ENCODE measurements at places on chromosomes 11 and 22.
A peak's percentile ranks its signal among the peaks of the same experiment; 100 is the strongest.

DNA sequence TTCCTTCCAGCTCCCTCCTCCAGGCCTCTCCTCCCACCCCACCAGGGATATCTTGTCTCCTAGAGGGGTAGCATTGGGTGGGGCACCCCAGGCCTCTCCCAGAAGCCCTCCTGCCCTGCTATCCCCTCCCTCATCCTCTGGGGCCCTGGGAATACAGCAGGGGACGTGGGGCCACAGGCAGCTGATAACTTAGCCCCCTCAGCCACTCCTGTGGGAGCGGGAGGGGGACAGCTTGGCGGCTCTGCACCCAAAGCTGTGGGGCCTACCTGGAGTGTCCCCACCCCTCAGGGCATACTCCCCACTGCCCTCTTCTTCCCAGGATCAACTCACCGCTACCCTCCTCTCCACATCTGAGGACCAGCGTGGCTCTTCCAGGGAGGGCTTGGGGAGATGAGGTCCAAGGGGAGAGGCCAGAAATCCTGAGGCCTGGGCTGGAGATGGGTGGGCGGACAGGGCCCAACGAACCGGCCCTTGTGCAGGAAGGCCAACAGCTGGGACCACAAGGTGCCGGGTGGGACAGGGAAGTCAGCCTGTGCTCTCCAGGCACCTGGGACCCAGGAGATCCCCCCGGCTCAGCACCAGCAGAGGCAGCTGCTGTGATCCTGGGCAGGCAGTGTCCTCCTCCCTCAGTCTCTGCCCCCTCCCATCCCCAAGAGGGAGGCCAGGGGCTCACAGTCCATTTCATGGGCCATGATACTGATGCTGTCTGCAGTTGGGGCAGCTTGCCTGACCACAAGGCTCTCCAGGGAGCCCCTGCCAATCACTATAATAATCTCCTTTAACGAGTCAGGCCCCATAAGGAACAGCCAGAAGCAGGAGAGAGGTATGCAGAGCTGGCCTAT lies 23.2 kb downstream of the NEAT1 start:
- peak; percentile 55 for DNase-seq

GRCh38 chr11:124920870-124921609 lies 2.0 kb downstream of the HEPN1 start:
- peak; percentile 93 for DNase-seq

DNA sequence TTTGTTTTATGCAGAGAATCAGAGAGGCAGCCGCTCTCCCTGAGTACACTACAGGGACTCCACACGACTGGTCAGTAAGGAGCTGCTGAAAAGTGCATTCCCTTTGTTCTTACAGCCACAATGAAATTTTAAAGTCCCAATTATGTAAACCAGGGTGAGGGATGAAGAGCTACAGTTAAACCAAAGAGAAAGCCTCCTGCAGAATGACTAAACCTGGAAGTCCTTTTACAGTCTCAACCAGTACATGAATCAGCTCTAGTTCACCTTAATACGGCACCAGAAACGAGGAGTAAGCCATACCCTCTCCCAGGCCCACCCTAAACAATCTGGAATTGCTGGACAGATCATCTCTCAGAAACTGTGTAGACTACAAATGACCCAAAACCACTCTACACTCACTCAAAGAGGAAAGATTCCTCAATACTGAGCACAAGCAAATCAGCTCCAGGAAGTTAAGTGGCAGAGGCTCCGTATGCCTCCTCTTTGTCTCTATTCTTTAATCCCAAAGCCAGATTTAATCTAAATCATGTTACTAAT lies 113.1 kb downstream of the RBFOX2 start:
- no peak for DNase-seq

- DNase-seq: no peak
These were observed 24.7 kb downstream of the RCOR2 start for GRCh38 chr11:63892228-63892627.

- DNase-seq: peak; percentile 94
These were observed at the start of gene RAB38 for GRCh38 chr11:88174709-88175568. TSS of gene RAB38 (minus strand) at chr11:88175443. CDS start at chr11:88175384, 59 bp downstream.

- DNase-seq: peak; percentile 90
These were observed 76.1 kb upstream of the PAX6 start for GRCh38 chr11:31887180-31887579.

GRCh38 chr11:66050581-66051231 lies 1.5 kb upstream of the SF3B2 start:
- peak; percentile 63 for DNase-seq

GRCh38 chr22:35740616-35741015 lies 22.9 kb downstream of the APOL5 start:
- no peak for DNase-seq

DNA sequence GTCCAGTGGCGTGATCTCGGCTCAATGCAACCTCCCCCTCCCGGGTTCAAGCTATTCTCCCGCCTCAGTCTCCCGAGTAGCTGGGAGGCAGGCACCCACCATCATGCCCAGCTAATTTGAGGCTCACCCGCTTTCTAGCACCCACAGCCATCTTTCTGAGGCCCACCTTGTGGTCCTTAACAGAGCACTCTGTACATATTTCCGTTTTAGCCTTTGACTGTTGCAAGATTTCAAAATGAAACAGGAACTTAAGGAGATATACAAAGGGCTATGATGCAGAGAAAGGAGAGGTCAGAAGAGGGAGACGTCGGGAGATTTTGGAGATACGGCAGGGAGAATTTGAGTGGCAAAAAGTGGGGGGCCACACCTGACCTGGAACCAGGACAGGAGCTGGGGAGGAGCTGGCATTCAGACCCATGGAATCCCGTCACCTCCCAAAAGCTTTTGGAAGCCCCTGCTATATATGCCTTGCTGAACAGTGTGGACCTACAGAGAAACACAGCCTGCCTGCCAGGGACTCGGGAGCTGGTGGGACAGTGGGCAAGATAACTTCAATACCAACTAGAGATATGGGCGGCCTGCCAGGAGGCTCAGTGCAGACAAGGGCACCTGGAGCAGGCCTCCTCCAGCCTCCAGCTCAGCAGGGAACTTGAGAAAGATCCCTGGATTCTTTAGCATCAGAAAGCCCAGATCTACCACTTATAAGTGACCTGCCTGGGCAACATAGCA lies 8.0 kb upstream of the CLCF1 start:
- DNase-seq: no peak

GRCh38 chr11:110538154-110538553 lies 108.4 kb downstream of the FDX1 start:
- DNase-seq: no peak

- DNase-seq: no peak
These were observed 5.3 kb upstream of the PRDM11 start for GRCh38 chr11:45141171-45141570.

- DNase-seq: no peak
These were observed 25.1 kb downstream of the TMEM184B start for GRCh38 chr22:38247713-38248112.

- DNase-seq: peak; percentile 81
These were observed 31.8 kb downstream of the CAPN1 start for GRCh38 chr11:65213322-65214211.

GRCh38 chr11:27437829-27438594 lies 34.6 kb downstream of the LGR4 start:
- no peak for DNase-seq

GRCh38 chr11:103585911-103586310 lies 450.5 kb upstream of the DDI1 start:
- no peak for DNase-seq

DNA sequence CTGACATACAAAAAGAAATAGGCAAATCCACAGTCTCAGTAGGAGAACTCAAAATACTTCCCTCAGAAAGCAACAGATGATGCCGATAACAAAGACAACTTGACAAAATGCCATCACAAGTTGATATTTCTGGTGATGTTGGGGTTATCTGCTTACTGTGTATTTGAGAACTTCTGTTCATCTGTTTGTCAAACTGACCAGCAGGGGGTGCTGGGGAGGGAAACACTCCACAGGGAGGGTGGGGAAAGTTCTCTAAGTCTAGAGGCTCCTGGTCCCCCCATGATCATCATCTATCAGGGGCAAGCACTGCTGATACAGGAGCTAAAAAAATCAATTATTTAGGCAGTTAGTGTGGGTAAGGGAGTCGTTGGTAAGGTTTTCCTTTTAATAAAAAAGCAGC lies 19.2 kb downstream of the GLYATL1 start:
- peak; percentile 75 for DNase-seq

DNA sequence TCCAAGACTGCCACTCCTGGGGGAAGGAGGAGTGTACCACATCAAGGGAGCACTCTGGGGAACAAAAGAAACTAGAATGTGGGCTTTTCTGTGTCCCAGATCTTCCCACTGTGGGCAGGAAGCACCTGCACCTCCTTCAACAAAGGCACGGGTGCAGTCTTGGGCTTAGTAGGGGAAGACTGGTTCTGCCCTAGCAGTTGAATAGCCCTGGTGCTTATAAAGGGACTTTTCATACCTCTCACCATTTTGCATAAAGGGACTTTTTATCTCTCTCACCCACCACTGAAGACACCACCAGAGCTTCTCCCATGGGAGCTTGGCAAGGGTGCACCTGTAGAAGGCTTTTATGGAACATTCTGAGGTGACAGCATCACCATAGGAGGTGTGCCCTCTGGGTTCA lies 65.8 kb upstream of the MS4A8 start:
- no peak for DNase-seq

DNA sequence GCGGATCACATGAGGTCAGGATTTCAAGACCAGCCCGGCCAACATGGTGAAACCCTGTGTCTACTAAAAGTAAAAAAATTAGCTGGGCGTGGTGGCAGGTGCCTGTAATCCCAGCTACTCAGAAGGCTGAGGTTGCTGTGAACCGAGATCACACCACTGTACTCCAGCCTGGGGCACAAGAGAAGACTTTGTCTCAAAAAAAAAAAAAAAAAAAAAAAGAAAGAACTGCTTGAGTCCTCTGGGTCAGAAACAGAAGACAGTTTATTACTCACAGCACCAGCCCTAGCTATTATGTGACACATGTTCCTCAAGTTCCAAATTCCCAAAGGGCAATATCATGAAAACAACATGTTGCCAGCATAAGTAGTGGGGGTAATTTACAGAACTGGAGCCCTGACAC lies 1014.1 kb upstream of the RAG2 start:
- DNase-seq: no peak

DNA sequence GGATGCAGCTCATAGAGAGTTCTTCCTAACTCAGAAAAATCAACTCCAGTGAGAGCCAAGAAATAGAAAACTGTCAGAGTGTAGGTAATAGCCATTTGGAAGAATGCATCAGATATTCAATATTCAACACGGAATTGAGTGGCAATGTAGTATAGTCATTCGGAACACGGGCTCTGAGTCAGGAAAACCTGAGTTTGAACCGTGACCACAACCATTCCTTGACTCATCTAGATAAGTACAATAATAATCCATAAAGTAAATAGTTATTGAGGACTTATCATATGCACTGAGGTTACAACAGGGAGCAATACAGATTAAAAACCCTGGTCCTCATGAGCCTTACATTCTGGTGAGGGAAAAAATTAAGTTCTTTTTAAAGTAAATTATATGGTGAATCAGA lies 62.6 kb upstream of the PHF21A start:
- no peak for DNase-seq

- no peak for DNase-seq
These were observed 1.7 kb upstream of the CABIN1 start for GRCh38 chr22:24009227-24010017.

GRCh38 chr11:11069841-11070835 lies 212.3 kb upstream of the ZBED5 start:
- DNase-seq: no peak

DNA sequence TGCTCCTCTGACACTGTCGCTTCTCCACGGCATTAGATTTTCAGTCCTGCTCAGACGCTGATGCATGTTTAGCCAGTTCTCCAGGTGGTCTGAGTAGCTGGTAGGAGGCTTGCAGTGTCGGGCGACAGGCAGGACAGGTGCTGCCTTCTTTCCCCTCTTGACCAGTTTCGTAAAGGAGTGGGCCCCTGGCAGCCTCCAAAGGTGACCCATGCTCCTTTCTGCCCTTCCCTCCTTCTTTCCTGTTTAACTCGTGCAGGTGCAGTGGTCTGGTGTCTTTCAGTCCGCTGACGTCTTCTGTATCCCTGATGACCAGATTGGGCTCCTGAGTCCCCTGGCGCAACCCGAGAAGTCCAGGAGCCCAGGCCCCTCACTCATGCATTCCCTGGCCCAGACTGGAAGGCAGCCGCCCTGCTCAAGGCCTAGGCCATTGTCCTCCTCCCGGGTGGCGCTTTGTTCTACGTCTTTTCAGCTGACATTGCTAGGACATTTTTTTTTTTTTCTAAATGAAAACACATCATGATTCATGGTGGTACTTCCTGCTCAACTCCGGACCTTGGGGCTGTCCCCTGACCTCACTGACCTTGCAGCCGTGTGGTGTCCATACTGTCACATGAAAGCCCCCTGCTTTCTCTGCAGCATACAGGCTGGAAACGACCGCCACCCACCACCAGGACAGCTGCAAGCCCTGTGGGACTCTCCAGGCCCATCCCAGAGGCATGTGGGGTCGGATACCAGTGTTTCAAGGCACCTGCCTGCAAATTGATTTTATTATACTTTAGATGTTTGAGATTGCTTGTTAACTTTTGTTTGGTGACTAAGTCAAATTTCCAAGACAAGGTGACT lies 25.5 kb upstream of the TXNRD2 start:
- no peak for DNase-seq

DNA sequence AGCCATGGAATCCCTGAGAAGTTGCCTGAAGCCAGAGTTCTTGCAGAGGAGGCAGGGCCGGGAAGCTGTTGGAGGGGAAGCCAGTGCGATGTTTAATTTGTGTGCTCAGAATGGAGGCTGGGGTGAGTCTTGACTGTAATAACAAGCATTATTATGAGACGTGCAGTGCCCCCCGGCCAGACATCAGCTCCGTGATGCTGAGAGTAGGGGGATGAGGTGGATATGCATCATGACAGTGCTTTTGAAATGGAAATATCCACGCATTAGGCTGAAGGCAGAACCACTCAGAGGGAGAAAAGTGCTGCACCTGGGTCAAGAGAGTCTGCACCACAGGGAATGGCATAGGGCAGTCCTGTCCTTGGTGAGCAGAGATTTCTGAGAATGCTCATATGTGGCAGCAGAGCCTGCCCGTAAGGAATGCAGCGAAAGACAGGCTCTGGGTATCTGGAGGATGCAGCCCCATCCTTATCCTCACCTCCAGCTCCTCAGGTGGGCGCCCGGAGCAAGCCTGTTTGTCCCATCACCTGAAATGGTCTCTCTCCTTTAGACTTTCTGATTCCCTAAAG lies 37.6 kb upstream of the SEZ6L start:
- peak; percentile 46 for DNase-seq

GRCh38 chr22:37996079-37996478 lies 11.7 kb upstream of the SOX10 start:
- peak; percentile 68 for DNase-seq

DNA sequence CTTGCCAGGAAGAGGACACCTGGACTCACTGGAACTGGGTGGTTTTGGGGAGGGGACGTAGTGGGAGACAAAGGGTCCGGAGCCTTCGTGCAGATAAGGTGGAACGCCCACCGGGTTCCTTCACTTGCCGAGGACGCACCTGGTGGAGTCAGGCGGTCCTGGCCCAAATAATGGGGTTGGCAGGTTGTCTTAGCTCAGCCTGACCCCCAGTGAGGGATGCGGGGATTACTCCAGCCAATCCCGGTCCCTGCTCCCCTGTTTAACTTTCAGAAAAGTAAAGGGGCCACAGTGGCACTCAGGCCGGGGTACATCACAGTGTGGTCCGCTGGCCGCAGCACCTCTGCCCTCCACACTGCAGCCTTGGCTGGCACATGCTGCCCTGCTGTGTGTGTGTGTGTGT lies 18.0 kb downstream of the A4GALT start:
- no peak for DNase-seq

GRCh38 chr22:25777870-25778269 lies 35.9 kb downstream of the MYO18B start:
- no peak for DNase-seq

- DNase-seq: no peak
These were observed 991 bp upstream of the OSM start for GRCh38 chr22:30267382-30268302.

GRCh38 chr11:63212742-63213141 lies 30.7 kb downstream of the SLC22A25 start:
- DNase-seq: peak; percentile 54

GRCh38 chr22:39236321-39237317 lies 8.2 kb downstream of the PDGFB start:
- DNase-seq: no peak

Measured in endodermal cell (in vitro differentiated cells).